ENCODE measurements at places on chromosomes 2 and 18.

DNA sequence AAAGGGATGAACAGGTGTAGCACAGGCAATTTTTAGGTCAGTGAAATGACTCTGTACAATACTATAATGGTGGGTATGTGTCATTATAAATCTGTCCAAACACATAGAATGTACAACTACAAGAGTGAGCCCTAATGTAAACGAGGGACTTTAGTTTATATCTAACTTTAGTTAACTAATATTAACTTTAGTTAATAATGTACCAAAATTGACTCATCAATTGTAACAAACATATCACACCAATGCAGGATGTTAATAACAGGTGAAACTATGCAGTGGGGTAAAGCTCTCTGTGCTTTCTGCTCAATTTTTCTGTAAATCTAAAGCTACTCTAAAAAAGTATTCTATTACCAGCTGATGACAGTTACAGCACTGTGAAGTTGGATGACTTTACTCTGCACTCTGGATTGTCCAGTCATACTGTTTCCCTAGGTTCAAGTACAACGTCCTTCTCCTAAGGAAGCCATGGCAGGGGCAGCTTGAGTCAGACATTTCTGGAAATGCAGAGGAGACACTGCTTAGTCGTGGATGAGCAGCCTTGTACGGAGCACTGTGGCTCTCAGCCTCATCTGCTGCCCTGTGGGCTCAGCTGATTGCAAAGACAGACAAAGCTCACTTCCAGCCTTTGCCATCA is 26.1 kb downstream of the TGFA start:
- no peak for DNase-seq

DNA sequence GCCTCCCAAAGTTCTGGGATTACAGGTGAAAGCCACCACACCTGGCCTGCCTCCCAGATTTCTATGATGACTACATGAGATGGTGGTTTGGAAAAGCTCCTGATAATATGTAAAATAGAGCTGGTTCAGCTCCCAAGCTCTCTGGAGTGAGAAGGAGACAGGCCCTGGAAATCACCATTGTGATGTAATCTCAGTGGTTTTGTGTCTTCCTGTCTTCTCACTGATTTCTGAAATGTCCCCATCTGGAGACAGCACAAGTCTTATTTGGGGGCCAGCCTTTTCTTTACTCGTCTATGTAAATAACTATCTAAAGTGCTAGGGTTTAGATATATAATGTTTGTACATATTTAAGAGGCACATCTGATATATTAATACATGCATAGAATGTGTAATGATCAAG is 64.0 kb downstream of the CCNT2 start:
- no peak for DNase-seq

GRCh38 chr18:46141199-46141598 is 37.0 kb downstream of the HAUS1 start:
- no peak for DNase-seq

- DNase-seq = peak; percentile 23
These were observed 2.2 kb downstream of the ABI2 start for GRCh38 chr2:203330434-203330833.

GRCh38 chr18:48022531-48023329 is 92.3 kb upstream of the SMAD2 start:
- DNase-seq = peak; percentile 46

DNA sequence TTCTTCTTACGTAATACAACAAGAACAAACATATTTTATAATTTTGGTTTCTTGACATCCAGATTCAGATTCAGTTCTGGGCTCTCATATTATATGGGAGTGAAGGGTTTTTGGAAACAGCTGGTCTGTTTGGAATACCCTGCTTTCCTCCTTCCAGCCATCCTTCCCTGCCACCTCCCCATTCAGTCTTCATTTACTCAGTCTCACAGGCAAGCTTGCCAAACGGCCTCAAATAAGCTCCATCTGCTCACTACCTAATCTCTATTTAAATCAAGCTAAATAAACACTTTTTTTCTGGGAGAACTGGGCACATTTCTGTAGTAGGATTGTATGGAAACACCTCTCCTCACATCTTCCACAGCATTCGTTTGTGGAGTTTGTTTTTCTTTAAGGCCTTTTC is 147.5 kb downstream of the RND3 start:
- DNase-seq = peak; percentile 3

DNA sequence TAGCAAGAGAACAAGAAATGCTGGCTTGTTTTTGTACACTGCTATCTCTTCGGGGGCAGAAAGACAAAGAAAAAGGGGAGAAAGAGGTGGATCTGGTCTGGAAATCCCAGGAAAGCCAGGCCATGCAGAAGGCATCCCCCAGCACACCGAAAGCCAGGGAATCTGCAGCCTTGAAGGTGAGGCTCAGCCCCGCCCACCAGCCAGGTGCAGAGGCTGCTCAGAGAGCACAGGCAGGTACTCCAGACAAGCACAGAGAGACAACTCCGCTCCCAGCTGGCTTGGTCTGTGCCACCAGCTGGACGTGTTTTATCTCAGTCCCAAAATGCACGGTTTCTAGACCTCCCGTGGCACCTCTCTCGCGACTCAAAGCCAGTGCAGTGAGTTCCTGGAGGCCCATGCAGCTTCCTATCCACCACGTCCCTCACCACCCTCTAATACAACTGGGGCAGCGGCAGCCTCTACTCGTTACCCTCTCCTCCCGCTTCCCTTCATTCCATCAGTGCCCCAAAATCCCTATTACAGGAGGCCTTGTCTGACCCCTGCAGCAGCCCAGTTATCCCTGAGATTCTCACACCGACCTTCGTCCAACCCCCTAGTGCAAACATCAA is 62.8 kb downstream of the HDAC4 start:
- no peak for DNase-seq

DNA sequence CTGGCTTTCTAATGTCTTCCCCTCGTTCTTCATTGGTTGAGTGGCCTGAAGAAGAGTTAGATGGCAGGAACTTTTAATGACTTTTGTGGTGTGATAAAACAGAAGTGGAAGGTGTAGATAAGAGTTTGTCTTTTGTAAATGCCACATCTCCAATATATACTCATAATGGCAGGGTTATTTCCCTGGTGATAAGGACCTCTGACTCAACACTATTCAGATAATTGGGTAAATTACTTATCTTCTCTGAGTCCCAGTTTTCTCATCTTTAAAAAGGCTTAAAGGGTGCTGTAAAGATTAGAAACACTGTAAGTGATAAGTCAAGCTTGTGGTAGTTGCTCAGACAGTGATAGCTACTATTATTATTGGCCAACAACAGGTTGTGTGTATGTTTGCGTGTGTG is 9.5 kb downstream of the KLHL14 start:
- no peak for DNase-seq

DNA sequence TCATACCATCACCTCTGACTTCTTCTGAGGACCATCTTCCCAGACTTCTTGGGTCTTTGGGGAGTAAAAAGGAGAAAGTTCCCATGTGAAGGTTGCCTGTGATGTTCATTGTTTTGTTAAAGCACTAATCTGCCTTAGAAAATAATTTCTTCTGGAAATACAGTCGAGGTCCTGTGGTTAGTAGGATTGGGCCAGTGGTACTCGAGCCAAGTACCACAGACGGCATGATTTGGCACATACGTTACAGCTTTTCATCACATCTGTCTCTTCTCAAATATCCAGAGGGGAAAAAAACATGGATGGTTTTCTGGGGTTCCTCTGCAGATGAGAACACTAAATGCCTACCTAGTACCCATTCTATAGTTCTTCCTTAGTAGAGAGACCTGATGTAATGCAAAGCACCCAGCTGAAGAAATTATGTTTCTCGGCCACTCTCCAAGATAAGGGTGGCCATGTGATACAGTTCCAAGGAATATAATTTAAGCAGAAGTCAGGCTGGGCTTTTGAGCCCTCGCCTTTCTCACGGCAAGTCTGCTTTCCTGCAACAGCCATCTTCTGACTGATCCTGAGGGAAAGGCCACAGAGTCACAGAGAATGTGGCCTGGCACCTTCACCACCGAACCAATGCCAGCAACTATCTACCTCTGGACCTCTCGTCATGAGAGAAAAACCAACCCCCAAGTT is 161.0 kb downstream of the RNF152 start:
- no peak for DNase-seq

GRCh38 chr18:58288921-58289797 is 245.1 kb downstream of the NEDD4L start:
- DNase-seq = no peak

DNA sequence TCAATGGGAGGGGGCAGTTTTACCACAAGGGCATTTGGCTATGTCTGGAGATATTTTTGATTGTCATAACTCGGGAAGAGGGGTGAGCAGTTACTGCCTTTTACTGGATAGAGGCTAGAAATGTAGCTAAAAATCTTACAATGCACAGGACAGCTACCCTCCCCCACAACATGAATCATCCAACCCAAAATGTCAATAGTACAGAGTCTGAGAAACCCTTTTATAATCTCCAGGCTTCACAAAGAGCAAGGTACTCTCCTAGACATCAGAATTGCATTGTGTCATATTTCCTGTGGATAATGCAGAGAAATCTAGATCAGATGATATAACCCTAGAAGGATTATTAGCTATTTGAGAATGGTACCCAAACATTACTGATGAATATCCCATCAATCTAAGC is 277.1 kb upstream of the NRP2 start:
- DNase-seq = peak; percentile 22

- no peak for DNase-seq
These were observed 115.2 kb upstream of the KLHL29 start for GRCh38 chr2:23269747-23270146.

- DNase-seq = no peak
These were observed 264.8 kb upstream of the HNRNPA3 start for GRCh38 chr2:176947754-176948153.

GRCh38 chr18:76923485-76924085 is 101.2 kb downstream of the ZNF236 start:
- DNase-seq = no peak

DNA sequence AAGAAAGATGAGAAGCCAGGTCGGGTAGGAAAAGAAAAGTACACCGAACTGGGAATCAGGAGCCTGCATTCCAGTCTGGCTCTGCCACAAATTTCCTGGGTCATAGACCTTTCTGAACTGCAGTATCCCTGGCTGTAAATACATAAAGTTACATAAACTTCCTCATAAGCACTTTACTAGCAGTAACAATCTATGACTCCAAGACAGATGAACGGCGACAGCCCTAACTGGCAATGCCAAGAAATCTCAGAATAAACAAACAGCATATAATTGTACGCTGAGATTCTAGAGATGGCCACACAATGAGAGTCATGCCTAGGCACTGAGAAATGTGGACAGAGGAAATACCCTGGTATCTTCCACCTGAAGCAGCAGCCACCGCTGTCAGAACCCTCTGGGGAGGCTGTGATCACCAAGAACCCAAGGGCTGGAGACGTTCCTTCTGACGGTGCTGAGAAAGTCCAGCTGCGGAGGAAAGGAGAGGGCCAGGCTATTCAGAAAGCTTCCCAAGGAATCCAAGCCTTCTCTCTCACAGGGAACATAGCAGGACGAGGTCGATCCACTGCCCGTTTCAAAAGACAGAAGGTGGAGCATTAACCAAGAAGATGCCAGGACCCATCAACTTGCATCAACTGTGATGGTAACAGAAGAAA is 89.3 kb upstream of the SLC66A3 start:
- DNase-seq = no peak

GRCh38 chr2:169452080-169452479 is 27.2 kb upstream of the BBS5 start:
- peak; percentile 40 for DNase-seq

DNA sequence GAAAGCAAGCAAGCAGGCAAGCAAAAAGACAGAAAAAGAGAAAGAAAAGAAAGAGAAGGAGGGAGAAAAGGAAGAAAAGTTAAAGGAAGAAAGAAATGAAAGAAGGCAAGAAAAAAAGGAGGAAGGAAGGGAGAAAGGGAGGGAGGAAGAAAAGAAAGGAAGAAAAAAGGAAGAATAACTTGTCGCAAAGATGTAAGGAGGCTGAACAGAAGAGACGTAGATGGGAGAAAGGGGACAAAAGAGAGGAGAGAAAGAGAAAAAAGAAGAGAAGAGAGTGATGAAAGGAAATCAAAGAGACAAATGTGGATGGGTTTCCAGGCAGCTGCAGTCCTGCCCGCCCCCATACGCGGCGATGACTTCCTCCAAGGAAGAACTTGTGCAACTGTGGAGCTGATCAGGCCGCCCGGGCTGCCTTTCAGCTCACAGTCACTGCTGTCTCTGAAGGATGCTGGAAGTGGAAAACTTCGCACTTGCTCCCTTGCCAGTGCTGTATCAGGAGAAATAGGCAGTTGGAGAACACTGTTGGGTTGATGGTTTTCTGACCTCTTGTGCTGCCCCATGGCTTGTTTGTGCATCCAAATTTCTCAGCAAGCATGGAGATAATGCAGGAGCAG is 52.9 kb downstream of the TRIB2 start:
- DNase-seq = no peak

- peak; percentile 13 for DNase-seq
These were observed at the start of gene SLC9A4 for GRCh38 chr2:102473020-102473419. Gene SLC9A4, plus strand, starts transcription at chr2:102473226. Its CDS starts 534 bp downstream, at chr2:102473760.

DNA sequence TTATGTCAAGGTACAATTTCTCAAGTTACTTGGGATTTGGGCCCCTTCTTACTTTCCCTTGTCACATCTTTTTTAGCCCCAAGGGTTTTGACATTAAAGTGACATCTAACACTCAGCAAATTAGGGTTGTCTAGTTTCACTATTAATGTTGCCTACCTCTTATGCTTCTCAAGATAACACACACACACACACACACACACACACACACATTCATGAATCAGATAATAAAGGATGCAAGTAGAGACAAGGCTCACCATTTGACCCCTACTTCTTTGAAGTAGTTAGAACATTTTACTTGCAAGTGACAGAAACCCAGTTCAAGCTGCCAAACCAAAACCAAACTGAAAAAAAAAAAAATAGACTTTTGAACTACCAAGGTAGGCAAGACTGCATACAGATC is 138.8 kb downstream of the TRIB2 start:
- DNase-seq = no peak

- no peak for DNase-seq
These were observed 34.6 kb downstream of the USP40 start for GRCh38 chr2:233531955-233532354.

DNA sequence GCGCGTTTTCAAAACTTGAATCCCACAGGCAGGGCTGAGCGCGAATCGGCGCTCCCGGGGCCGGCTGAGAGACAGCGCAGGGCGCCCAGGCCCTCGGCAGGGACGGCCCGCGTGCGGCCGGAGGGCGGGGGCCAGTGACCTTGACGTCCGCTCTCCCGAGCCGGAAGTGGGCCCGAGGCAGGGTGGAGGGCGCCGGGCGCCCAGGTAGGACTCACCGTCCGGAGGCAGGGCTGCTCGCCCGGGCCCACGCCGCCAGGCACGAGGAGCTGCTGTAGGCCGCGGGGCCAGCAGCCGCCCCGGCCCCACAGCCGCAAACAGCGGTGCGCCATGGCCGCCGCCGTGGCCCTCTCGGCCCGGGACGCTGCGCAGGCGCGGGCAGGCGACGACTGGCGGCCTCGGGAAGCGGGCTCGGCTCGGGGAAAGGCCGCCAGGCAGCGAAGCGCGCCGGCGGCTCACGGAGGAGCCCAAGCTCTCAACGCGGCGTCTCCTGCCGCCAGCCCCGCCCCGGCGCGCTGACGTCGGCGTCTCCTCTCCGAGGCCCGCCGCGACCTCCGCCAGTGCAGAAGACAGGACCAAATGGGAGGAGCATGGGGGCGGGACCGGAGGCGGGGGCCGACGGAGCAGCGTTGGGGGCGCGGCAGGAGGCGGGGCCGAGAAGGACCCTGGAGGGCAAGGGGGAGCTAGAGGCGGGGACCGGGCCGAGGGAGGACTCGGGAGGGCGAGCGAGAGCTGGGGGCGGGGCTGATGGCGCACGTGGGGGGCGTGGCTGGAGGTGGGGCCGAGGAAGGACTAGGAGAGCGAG is at the start of gene AFG3L2:
TSS of gene AFG3L2 (minus strand) at position 474 of the 802 bp plus-strand sequence. CDS start at position 329, 145 bp downstream.
- DNase-seq = peak; percentile 99

All from fibroblast of the conjunctiva (primary cell).